ENCODE measurements at places on chromosomes 12 and 14. TPM values are rescaled to one million over a fixed set of nuclear protein-coding genes. Genes with fewer than 3 reads are reported as not detected.

Gene AICDA
- 0.05 TPM for polyA plus RNA-seq

Gene KRT72
- not detected for polyA plus RNA-seq

Gene GLIPR1L1
- not detected for polyA plus RNA-seq

Gene GNG2
- 2.4 TPM for polyA plus RNA-seq

Gene PLEKHD1
- 0.05 TPM for polyA plus RNA-seq
